ENCODE measurements at places on chromosomes 2 and 18.
A peak's percentile ranks its signal among the peaks of the same experiment; 100 is the strongest.

DNA sequence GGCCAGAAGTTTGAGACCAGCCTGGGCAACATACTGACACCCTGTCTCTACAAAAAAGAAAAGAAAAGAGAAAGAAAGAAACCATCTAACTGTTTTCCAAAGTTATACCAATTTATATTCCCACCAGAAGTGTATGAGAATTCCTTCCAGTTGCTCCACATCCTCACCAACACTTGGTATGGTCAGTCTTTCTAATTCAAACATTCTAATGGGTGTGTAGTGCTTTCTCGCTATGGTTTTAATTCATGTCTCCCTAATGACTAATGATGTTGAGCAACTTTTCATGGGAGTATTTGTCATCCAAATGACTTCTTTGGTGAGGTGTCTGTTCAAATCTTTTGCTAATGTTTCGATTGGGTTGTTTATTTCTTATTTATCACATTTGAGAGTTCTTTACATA lies 10.5 kb upstream of the B3GNT7 start:
- DNase-seq, result no peak

- DNase-seq, result no peak
Observed at GRCh38 chr2:43405829-43406228, 179.4 kb upstream of the ZFP36L2 start.

GRCh38 chr2:177902395-177903163 lies 170.0 kb downstream of the PDE11A start:
- no peak for DNase-seq

DNA sequence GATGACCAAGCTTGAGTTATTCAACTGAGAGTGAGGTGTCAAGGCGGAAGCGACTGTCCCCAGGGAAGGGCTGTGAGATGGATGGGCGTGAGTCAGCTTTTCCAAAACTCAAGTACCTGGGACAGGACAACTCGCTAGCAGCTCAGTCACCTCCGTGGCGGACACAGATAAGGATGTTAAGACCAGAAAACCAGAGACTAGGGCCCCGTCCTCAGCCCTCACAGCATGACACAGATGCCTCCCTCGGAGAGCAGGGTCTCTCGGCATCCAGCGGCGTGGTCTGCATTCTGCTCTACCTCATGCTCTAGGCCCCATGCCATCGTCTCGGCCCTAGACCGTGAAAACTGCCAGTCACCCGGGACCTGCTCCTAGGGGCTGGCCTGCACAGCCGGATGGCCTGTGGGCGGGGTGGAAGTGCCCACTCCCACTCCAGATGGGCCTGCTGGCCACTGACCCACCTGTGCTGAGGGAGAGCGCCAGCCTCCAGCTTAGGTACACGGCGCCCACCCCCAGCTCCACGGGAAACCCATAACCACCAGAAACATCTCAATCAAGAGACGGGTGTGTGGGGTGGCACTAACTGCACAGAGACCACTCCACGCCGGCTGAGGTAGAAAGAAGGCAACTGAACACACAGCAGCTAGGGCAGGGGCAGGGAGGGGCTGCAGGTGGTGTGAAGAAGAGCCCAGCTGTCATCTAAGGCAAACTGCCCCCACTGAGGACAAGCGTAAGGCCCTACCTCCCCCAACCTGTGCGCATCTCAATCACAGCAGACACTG lies 39.8 kb downstream of the ANO7 start:
- peak; percentile 57 for DNase-seq

DNA sequence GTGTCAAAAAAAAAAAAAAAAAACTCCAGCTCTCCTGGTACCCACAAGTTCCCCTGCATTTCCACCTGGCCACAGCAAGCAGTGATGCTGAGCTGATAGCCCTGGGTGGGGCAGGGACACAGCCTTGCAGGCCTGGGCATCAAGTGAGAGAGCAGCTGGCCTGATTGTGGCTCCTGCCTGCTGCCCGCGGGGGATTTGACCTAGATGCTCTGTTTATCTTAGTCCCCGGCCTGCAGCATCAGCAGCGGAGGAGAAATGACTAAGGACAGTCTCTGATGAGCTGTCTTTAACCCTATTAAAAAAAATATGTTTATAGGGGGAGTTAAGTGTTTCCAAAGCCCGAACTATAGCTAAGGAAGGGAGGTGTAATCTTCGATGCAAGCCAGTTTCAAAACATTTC lies 102.6 kb downstream of the MTCL1 start:
- DNase-seq, result no peak

- DNase-seq, result no peak
Observed at GRCh38 chr2:120401275-120402066, 55.5 kb downstream of the INHBB start.

DNA sequence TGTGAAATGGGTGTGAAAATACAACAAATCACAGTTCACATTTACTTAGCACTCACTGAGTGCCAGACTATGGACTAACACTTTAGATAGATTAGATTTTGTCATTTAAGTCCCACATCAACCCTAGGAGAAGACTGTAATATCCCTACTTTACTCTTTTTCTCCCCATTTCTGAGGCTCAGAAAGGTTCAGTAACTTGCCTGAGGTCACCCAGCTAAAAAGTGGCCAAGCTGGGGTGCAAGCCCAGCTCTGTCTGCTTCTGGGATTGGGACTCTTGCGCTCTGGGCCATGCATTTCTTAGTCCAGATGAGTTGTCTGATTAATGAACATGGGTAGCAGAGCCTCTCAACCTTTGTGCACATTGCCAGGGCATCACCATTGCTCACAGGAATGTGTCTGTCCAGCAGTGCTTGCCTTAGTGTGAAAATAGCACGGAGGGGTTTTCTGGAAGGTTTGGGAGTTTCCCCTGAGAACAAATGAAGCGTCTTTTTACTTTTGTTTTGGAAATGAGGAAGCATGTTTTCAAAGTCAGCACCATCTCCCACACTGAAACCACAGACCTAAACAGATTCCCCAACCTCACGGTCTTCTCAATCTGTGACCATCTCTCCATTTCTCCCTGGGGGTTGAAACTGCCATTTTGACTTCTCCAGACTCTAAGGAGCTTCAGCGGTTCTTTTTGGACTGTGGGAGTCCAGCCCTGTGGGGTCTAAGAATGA lies 31.9 kb downstream of the NRP2 start:
- DNase-seq, result no peak

DNA sequence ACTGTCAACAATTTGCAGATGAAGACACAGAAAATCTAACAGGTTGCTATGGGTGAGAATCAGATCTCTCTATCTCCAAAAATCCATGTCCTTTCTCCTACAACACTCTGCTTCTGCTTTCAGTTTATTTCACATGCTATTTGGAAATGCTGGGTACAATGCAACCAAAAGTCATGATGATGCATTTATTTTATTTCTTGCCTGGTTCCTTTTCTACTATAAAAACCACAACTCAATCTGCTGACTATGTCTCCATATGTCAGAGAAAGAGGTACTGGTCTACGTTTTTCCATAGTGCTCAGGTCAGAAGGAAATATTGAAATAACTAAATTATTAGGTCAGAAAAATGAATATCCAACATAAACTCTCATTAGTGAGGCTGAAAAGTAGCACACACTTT lies 20.5 kb downstream of the RAD51AP2 start:
- DNase-seq, result no peak

GRCh38 chr2:48750128-48750739 lies 5.3 kb downstream of the LHCGR start:
- DNase-seq, result no peak

DNA sequence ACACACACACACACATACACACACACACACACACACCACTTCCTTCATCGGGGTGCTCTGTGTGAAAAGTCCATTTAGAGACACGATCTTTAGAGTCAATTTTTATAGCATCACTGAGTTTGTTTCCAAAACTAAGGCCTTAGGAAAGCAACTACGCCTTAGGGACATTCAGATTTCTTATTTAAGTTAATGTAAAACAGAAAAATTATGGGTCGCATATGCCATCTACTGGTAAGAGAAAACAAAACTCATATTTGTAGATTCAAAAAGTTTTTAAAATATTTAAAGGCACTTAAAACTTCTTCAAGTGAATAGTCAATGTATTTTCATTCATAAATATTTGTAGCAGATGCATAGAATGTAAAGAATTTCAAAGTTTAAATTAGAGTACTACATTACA lies 166.2 kb downstream of the ATAD2B start:
- no peak for DNase-seq

GRCh38 chr2:237715459-237715947 lies 83.1 kb upstream of the RBM44 start:
- no peak for DNase-seq

- DNase-seq, result no peak
Observed at GRCh38 chr18:68262690-68263294, 452.1 kb downstream of the TMX3 start.

- no peak for DNase-seq
Observed at GRCh38 chr2:83055376-83056010, 1403.6 kb downstream of the SUCLG1 start.

DNA sequence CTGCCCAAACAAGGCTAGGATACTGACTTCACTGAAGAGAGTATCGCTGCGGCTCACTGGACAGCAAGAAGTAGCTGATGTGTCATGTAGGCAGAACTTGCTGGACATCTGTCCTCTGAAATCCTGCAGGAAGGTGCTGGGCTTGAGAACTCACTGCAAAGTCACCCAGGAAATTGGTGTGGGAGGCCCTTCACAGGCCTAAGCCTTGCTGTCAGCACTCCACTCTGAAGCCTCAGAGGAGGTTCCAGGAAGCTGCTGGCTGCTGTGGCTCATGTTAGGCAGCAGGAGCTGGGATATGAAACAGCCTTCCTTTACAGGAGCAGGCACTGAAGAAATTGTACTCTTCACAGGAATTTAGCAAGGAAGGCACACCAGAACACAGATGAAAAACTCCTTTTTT lies 88.3 kb upstream of the CCDC68 start:
- DNase-seq, result peak; percentile 13

- peak; percentile 91 for DNase-seq
Observed at GRCh38 chr2:70301344-70302194, at the start of gene FAM136A. Gene FAM136A, minus strand, starts transcription at chr2:70302067. Its CDS starts 56 bp downstream, at chr2:70302011.

DNA sequence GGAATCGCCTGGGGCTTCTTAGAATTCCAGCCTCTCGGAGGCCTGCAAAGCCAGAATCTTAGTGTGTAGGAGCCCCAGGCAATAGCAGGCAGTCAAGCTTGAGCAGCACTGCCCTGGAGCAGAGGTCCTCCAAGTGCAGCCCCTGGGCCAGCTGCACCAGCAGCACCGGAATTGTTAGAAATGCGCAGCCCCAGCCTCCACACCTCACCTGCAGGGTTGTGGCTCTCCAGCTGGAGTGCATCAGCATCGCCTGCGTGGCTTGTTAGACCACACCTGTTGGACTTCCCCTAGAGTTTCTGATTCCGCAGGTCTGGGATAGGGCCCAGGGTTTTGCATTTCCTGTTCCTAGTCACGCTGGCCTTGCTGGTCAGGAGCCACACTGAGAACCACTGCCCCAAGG lies 100.3 kb downstream of the ASAP2 start:
- no peak for DNase-seq

DNA sequence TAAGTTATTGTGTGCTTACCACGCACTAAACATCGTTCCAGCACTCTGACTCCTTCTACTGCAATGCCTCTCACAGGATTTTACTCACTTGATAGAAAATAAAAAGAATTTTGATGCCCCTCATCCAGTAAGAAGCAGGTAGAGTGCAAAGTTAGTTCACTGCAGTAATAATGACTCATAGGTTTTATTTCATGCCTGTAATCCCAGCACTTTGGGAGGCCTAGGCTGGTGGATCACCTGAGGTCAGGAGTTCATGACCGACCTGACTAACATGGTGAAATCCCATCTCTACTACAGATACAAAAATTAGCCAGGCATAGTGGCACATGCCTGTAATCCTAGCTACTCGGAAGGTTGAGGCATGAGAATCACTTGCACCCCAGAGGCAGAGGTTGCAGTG lies 190.6 kb downstream of the RAD51AP2 start:
- DNase-seq, result no peak

DNA sequence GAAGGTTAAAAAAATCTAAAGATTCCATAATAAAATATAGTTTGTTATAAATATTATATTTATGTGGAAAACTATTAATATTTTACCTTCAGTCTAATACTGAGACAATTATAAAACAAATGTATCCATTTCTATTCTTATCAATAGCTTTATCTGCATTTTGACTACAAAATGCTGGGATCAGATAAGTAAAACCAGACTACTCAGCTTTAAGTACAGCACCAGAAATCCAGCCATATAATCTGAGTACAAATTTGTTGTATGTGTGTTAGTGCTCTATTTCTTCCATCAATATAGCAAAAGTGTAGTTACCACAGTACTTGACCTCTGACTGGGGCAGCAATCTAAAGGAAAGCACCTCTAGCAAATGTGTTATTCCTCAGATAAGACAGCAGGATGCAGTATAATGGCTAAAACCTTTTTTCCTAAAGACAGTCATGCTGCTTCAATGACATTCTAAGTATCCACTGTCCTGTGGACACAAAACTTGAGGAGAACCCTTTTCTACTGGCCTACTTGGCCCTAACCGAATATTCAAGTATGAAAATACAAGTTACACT lies 68.1 kb downstream of the OLA1 start:
- DNase-seq, result no peak

- no peak for DNase-seq
Observed at GRCh38 chr18:42828881-42829280, 286.6 kb downstream of the RIT2 start.

- DNase-seq, result no peak
Observed at GRCh38 chr18:44883671-44884070, 203.0 kb downstream of the SETBP1 start.

DNA sequence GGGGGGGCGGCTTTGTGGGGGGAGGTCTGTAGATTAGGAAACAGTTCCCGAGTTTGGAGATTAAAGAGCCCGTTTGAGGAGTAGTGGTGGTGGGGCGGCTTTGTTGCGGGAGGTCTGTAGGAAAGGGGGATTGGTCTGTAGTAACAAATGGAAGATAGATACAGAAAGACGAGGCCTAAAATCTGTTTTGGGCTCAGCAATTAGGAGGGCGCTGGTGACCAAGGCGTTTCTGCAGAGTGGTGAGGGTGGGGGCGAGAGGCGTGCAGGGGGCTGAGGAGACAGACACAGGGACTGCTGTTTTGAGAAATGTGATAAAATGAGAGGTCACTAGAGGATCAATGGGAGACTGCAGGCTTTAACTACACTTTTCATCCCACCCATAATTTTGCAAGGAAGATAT lies 1.6 kb upstream of the ADNP2 start:
- no peak for DNase-seq

GRCh38 chr18:49638891-49639557 lies 77.2 kb downstream of the LIPG start:
- DNase-seq, result no peak

DNA sequence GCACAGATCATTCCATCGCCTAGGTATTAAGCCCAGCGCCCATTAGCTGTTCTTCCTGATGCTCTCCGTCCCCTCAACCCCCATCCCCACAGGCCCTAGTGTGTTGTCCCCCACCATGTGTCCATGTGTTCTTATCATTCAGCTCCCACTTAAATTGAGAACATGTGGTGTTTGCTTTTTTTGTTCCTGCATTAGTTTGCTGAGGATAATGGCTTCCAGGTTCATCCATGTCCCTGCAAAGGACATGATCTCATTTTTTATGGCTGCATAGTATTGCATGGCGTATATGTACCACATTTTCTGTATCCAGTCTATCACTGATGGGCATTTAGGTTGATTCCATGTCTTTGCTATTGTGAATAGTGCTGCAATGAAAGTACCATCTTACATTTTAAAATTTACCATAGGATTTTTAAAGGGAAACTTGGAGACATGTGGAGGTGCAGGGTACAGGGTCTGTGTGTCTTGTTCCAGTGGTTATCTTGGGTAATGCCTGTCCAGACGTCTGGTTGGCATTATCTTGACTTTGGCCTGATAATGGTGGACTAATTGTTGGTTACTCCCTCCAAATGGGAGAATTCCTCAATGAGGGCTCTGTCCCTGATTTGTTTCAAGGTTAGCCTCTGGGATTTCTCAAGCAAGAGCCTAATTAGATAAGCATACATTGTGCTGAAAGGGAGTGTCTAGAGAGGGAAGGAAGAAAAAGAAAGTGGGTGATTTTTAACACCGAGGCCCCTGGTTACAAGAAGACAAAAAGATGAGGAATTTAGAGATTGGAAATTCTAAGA lies 21.6 kb downstream of the KLHL23 start:
- DNase-seq, result no peak

All from K562 (cell line).